Glutamatergic neuron (in vitro differentiated cells): ENCODE measurements at places on chromosomes 1 and 21.

- DNase-seq = no peak
Measured at GRCh38 chr1:180886338-180886737, 26.4 kb upstream of the KIAA1614 start.

DNA sequence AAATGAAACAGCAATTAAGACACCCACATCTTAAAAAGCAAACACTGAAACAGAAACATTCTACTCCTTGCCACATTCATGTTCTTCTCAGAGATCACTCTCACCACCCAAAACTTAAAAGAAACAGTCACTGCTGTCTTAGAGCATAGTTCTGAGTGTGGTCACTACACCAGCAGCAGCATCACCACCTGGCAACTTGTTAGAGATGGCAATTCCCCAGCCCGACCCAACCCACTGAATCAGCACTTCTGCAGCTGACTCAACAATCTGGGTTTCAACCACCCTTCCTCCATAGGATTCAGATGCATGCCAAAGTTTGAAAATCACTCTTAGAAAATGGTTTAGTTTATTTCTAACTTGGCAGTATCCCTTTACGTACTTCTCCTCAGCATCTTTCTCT, 126.1 kb downstream of the CDC42BPA start:
- no peak for DNase-seq

DNA sequence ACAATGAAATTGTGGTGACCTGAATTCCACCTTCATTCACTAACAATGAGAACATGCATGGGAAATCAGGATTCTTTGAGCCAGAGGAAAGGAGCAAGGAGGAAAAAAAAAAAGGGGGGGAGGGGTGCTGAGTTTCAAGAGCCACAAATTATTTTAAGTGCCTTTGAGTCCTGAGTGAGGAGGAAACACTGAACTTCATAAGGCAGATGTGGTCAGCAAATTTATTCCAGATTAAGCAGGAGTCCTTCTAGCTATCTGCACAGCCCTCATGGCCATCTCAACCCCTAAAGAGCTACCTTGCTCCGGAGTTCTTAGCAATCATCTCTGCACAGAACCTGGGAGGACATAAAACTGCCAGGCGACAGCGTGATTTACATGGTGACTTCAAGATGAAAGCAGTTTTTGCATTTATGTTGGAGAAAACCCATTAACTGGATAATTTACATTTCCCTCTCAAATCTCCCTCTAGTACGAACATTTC, 21.7 kb downstream of the ASTN1 start:
- no peak for DNase-seq

GRCh38 chr1:154873321-154873950, 3.4 kb upstream of the KCNN3 start:
- no peak for DNase-seq

DNA sequence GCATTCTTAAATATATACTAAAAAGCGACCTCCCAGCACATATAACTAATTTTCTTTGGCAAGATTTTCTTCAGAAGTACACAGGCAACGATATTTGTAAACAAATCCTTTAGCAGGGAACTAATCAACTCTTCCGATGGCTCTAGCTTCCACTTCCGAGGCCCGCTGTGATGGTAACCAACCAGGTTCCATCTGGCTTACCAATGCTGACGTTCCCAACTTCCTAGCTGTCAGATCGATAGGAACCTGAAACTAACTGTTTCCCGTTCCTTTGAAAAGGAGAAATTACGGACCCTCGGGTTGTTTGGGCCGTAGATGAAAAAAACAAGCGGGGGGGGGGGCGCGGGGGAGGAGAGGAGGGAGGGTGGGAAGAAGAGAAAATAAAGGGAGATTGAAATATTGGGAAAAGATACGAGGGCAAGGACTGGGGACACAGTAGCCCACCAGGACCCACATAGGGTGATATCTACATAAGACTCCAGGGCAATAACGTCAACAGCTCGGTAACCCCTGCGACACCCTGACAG, 513 bp downstream of the GTF2B start:
- DNase-seq = peak; percentile 28
